Stimulated activated CD4-positive, alpha-beta T cell treated with anti-CD3 and anti-CD28 coated beads, Interleukin-1b, Interleukin-23, amount 100 ng/mL, for 1 hour (primary cell): ENCODE measurements at places on chromosomes 2 and 18.

GRCh38 chr2:90079374-90079773 is 1387.9 kb downstream of the RPIA start:
- DNase-seq: no peak

- DNase-seq: no peak
These were observed 694.9 kb downstream of the KCNJ3 start for GRCh38 chr2:155393406-155393805.

DNA sequence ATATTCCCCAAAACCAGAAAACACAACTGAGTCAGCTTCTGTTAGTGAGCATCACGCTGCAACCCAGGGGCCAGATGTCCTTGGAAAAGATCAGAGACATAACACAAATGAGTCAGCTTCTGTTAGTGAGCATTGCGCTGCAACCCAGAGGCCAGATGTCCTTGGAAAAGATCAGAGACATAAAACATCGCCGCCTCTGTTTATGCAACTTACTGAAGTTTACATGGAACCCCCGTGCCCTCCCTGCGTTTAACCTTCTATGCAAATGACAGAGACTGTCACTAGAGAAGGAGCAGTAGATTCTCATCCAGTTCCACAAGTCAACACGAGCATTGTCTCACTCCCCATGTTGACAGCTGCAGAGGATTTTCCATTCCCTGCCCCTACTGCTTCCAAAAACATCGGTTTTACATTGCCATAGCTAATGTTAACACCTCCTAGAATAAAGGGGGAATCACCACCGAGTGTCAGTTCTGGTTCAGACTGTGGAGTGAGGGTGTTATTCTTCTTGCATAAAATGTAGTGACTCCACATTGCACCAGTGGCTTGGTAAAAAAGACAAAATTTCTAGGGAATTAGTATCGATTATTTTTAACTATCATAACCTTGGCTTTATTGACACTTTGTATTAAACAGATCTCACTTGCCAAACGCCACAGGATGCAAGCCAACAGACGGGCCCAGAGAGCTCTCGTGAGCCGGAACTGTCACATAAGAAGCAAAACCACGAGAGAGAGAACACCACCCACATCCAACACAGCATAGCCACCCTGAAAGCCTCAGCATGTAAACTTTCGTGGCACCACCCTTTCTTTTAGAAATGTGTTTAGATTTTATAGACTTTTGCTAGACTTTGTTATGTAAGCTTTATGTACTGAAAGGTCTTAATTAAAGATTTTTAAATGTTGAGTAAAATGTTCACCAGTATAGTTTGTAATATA is 87.7 kb downstream of the SH3YL1 start:
- peak; percentile 9 for DNase-seq

GRCh38 chr18:1513519-1513918 is 608.8 kb downstream of the ADCYAP1 start:
- no peak for DNase-seq

DNA sequence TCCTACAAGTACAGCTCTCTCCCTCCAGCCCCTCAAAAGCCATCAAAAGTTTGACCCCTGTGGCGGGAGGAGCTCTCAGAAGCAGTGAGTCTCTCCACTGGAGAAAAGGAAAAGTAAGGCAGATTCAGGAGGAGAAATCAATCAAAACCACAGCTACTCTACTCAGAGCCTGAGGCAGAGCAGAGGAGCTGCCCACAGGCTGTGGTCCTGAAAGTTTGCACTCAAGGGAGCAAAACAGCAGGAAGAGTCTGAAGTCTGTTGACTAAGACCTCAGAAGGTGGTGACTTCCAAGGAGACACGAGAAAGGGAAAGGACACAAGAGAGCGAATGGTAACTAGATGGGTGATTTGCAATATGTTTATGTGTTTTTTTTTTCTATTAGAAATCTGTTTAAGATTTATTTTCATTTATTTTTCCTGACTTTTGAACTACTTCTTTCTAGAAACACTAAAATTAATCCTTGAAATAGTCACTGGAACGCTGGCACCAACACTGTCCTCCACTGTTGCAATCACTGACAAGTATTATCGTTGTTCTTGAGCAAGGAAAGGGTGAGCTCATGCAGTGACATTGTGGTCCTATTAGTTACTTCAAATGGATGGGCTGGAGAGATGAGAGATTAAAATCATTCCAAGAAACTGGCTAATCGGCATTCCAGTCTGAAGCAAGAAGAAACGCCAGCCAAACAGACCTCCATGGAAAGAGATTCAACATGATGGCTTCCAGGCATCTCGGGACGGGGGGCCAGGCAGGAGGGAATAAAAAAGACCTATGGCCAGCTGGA is 35.8 kb downstream of the PID1 start:
- DNase-seq: no peak

GRCh38 chr2:457262-457661 is 169.4 kb upstream of the ALKAL2 start:
- DNase-seq: no peak

GRCh38 chr2:151862700-151863099 is 34.5 kb upstream of the ARL5A start:
- DNase-seq: no peak

- no peak for DNase-seq
These were observed 108.1 kb downstream of the FTCDNL1 start for GRCh38 chr2:199742884-199743283.

GRCh38 chr18:1475867-1476266 is 571.2 kb downstream of the ADCYAP1 start:
- DNase-seq: no peak
